ENCODE measurements at places on chromosomes 1 and 21.

GRCh38 chr1:208004851-208005250, 93.9 kb upstream of the CD34 start:
- DNase-seq: no peak

- DNase-seq: no peak
Observed at GRCh38 chr21:32728456-32728839, 635 bp upstream of the SYNJ1 start.

- DNase-seq: no peak
Observed at GRCh38 chr1:79042117-79042516, 35.6 kb upstream of the ADGRL4 start.

GRCh38 chr1:6612641-6613360, 730 bp upstream of the PHF13 start:
- no peak for DNase-seq

DNA sequence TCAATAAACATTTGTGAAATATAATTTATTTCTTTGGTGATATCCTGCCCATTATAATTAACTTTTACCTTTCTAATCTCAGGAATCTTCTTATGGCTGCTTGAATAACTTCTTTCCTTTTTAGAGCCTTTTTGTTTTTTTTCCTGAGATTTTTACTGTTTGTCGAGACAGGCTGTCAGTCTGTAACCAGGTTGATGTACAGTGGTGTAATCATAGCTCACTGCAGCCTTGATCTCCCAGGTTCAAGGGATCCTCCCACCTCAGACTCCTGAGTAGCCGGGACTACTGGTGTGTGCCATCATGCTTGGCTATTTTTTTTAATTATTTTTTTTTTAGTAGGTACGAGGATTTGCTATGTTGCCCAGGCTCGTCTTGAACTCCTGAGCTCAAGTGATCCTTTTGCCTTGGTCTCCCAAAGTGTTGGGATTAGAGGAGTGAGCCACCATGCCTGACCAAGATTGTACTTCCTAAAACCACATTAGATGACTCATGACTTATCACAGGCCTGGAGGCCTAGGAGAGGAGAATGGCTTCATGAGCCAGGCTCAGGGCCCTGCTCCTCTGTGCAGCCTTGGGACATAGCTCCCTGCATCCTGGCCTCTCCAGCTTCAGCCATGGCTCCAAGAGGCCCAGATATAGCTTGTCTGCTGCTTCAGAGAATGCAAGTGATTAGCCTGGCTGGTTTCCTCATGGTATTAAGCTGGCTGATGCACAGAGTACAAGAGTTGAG, 48.6 kb downstream of the CTH start:
- DNase-seq: no peak

GRCh38 chr1:153535242-153536011, at the start of gene S100A6:
S100A6 (minus strand) TSS chr1:153535991; CDS start chr1:153535339, 652 bp downstream.
- DNase-seq: no peak

GRCh38 chr1:172469717-172470116, 25.8 kb upstream of the PIGC start:
- no peak for DNase-seq

GRCh38 chr1:45846931-45847330, 43.5 kb downstream of the MAST2 start:
- no peak for DNase-seq

- no peak for DNase-seq
Observed at GRCh38 chr1:243477731-243478290, 222.0 kb downstream of the SDCCAG8 start.

DNA sequence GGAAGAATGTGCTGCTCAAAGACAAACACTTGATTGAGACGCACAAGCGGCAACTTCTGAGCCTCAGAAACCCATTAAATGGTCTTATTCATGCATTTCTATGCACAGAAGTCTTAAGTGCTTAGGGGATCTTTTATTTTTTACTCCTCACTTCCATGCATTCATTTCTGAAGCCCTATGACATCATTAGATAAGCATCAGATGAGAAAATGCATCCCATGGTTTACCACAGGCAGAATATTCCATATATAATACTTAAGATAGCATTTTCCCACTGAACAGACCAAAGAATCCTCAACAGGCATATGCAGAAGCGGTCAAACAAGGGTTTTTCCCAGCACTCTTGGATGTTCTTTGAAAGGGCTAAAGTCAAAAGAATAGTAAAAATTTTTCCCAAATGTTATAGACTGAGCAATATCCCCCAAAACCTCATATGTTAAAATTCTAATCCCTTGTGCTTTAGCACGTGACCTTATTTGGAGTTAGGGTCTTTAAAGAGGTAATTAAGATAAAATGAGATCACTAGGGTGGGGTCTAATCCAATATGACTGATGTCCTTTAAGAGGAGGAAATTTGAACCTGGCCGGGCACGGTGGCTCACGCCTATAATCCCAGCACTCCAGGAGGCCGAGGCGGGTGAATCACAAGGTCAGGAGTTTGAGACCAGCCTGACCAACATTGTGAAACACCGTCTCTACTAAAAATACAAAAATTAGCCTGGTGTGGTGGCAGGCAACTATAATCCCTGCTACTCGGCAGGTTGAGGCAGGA, 22.6 kb upstream of the FAM89A start:
- DNase-seq: no peak

- no peak for DNase-seq
Observed at GRCh38 chr1:110012100-110012780, 22.2 kb upstream of the STRIP1 start.

- no peak for DNase-seq
Observed at GRCh38 chr1:200890818-200891773, 3.6 kb upstream of the INAVA start.

DNA sequence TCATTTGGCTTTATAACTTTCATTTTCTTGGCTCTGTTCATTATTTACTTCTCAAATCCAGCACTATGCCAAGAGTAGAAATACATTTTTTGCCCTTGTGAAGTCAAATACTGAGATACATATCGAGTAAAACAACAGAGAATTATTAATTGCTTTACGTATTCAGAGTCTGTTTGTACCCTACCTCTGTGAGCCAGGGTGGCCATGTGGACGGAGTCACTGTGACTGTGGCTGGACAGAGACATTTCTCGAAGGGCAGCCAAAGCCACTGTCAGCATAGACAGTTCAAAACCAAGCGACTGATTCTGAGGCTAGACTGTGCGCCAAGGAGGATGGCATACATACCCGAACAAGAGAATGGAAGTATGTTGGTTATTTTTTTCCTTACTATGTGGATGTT, 391.0 kb upstream of the PROX1 start:
- DNase-seq: no peak

DNA sequence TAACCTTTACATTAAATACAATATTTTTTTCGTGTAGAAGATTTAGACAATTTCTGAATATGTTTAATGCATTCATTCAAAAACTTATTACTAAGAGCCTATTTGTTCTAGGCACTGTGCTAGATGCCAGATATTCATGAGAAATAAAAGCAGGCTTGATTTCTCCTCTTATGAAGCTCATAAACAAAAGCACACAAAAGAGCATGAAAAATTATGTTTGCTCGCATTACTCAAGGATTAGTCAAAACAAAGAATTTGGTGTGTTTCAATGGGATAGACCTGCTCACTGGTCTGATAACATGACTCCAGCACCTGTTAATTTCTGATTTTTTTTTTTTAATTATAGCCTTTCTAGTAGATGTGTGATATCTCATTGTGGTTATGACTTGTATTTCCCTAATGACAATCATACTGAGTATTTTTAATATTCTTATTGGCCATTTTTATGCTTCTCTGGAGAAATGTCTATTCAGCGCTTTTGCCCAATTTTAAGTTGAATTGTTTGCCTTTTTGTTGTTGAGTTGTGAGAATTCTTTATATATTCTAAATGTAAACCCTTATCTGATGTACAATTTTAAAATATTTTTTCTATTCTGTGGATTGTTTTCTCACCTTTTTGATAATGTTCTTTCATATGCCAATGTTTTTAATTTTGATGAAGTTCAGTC, 382.3 kb upstream of the ADGRL4 start:
- no peak for DNase-seq

GRCh38 chr1:50126927-50127715, 18.4 kb downstream of the ELAVL4 start:
- no peak for DNase-seq

DNA sequence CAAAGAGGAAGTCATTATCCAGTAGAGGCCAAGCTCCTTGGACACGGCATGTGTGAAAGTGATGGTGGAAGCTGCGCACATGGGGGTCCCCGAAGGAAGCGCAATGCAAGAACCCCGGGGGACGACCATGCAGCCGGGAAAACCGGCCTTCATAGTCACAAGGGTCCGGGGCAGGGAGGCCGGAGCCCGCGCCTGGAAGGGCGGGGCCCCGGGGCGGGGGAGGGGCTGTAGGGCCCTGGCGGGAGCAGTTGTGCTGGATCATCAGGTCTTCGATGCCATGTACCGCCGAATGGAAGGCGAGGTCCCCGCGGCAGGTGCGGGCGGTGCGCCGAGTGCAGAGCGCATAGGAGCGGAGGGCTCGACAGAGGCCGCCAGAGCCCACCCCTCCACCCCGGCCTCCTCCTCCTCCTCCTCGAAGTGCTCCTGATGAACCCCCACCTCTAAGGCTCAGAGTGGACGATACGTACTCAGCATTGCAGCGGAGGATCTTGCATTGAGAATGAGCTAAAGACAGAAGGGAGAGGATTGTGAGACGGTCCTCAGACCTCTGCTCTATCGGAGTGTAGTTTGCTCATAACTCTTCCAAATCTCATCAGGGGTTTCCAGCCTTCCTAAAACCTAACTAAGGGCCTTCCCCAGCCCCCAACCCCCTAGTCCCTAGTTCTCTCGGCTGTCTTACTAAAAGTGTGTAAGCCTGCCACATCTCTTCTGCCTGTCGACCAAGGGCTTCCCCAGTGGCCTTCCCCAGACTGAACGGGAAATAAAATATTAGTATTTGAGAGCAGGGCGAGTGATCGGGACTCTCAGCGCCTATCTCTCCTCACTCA, 2.1 kb downstream of the HJV start:
- no peak for DNase-seq
